A172 (cell line): ENCODE measurements at places on chromosomes 2 and 18.

DNA sequence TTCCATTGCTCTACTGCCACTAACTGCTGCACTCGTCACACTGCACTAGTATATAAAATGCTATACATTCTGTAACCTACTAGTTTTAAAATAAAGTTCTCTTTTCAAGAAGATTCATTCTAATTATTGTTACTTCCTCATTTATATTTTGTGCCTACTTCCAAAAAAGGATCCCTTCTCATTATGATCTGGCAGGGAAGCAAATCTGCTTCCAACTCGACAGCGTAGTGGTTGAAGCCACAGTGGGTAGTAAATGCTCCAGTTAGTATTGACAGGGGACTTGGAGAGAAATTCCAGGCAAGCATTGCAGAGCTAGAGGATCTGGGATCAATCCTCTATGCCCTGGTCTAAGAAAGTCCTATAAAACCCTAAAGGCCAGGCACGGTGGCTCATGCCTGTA lies 53.3 kb upstream of the AP1S3 start:
- DNase-seq = no peak

- DNase-seq = no peak
Observed at GRCh38 chr18:37653618-37654017, 88.0 kb upstream of the CELF4 start.

DNA sequence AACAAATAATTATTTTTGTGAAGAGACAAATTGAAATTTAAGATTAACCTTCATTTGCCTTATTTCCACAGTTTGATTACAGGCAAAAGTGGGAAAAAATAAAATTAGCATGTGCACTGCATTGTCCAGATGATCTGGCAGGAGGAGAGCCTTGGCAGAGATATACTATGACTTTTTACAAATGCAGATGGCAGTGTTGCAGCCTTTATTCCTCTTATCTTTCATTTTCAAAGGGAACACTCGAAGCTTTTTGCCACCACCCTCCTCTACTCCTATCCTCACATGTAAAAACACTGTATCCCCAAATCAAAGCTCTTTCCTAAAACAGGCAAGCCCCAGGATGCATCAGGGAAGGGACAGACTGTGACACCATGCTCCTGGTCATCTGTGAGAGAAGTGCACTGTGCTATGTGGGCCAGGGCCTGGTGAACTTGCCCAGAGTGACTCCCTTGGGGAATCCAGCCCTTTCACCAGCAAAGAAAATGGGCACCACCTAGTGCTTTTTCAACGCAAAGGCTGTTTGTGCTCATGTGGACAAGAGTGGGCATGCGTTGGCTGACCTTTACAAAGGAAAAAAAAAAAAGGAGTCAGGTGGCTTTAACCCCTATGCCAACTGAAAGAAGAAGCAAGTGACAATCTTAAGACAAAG lies 74.7 kb upstream of the ETAA1 start:
- peak; percentile 88 for DNase-seq

- peak; percentile 67 for DNase-seq
Observed at GRCh38 chr2:217367464-217367863, 507.6 kb upstream of the TNP1 start.

- no peak for DNase-seq
Observed at GRCh38 chr2:27441958-27442919, at the start of gene KRTCAP3. TSS of gene KRTCAP3 (plus strand) at chr2:27442381. CDS start at chr2:27442413, 32 bp downstream.
